Stimulated activated CD4-positive, alpha-beta T cell treated with anti-CD3 and anti-CD28 coated beads, Interleukin-15, amount 100 ng/mL, for 48 hours (primary cell): ENCODE measurements at places on chromosomes 16 and 17.

GRCh38 chr16:5665834-5666233 lies 568.2 kb upstream of the EEF2KMT start:
- no peak for DNase-seq

GRCh38 chr16:13289515-13289914 lies 388.1 kb downstream of the SHISA9 start:
- no peak for DNase-seq

DNA sequence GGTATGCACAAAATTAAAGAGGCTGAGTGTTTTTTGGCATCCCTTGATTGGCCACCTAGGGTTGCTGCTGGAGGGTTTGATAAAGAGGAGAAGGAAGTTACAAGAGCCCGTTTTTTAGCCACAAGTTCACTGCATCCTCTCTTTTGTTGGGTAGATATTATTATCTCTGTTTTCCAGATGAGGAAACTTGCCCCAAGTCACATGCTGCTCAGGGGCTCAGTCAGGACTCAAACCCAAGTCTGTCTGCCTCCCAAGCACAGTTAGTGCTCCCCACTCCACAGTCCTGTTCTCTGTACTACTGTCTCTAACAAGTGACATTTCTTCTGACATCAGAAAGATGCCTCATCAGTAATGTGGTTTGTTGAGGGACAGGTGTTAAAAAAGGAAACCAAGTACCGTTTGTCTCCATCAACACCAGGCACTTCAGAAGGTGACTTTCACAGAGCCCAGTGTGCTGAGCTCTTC lies 1.4 kb downstream of the NT5M start:
- DNase-seq = no peak

DNA sequence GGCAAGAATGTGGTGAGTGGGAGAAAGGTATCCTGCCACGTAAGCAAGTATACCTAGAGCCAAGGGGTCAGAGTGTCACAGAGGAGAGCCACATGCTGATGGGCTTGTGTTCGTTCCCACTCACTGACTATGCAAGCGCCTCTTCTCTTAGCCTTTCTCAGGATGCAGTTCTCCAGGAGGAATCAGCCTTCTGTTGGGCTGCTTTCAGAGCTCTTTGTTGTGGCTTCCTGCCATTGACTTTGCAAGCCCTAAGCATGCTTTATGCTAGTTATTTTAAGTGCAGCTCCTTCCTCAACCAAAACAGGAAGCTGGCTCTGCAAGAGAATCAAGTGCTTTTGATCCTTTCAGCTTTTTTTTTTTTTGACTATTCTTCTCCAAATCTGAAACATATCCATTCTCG lies 66.6 kb downstream of the SIAH1 start:
- no peak for DNase-seq

- DNase-seq = no peak
Observed at GRCh38 chr17:37671028-37671823, 28.0 kb upstream of the DDX52 start.

- no peak for DNase-seq
Observed at GRCh38 chr16:71853413-71853812, 7.6 kb downstream of the ATXN1L start.

GRCh38 chr16:54446639-54447038 lies 160.1 kb upstream of the IRX3 start:
- DNase-seq = no peak

GRCh38 chr17:2034157-2034556 lies 4.2 kb downstream of the DPH1 start:
- no peak for DNase-seq

GRCh38 chr16:50678531-50678930 lies 2.6 kb downstream of the SNX20 start:
- no peak for DNase-seq

GRCh38 chr17:37774504-37774903 lies 29.6 kb upstream of the HNF1B start:
- DNase-seq = peak; percentile 32

DNA sequence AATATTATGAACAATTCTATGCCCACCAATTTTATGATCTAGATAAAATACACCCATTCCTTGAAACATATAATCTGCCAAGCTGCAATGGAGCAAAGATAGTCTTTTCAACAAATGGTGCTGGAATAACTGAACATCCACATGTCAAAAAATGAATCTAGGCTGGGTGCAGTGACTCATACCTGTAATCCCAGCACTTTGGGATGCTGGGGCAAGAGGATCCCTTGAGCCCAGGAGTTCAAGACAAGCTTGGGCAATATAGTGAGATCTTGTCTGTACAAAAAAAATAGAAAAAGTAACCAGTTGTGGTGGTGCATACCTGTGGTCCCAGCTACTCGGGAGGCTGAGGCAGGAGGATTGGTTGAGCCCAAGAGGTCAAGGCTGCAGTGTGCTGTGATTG lies 92.5 kb downstream of the N4BP1 start:
- no peak for DNase-seq

DNA sequence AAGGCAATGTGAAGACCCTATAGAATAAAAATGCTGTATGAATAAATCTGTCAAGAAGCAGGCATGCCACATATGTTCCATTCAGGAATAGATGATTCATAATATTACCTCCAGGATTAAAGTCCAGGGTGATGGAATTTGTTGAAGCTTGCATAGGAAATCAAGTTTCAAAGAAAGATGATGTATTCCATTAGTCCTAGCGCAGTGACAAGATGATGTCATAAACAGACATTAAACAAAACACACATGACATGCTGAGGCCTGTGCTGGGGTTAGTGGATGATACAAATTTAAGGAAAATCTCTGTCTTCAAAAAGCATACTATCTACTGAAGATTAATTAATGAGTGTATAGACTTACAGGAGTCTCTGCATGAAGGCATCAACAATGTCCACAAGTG lies 1025.2 kb downstream of the CDH11 start:
- DNase-seq = no peak

DNA sequence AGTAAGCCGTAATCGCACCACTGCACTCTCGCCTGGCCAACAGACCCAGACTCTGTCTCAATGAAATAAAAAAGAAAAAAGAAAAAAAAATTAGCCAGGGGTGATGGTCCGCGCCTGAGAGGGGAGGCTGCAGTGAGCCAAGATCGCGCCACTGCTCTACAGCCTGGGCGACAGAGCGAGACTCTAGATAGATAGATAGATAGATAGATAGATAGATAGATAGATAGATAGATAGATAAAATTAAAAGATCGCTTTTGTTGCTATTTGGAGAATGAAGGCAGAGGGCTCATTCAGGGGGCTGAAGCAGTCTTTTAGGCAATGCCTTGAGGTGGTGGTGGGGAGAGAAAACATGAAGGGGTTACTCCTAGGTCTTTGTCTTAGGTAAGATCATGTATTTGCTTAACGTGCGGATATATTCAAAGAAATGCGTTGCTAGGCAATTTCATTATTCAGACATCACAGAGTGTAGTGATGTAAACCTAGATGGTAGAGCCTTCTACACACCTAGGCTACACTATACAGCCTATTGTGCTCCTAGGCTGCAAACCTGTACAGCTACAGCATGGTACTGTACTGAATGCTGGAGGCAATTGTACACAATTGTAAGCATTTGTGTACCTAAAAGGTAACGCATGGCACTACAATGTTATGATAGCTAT lies 4.3 kb upstream of the HES7 start:
- no peak for DNase-seq

- no peak for DNase-seq
Observed at GRCh38 chr17:66548158-66548557, 245.7 kb downstream of the PRKCA start.

DNA sequence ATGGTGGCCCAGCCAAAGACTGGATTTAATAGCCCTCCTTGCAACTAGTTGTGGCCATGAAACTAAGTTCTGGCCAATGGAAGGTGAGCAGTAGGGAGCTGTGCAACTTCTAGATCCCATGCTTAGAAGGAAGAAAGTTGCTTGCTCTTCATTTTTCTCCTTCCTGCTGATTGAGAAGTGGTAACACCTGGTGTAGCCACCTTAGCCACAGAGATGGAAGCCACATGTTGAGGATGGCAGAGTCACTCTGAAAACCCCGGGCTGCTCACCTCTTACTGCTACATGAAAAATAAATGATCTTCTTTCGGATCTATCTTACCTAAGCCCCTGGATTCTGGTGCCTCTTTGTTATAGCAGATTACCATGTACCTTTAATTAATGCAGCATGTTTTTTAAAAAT lies 10.3 kb upstream of the ATP5MC1 start:
- DNase-seq = no peak

DNA sequence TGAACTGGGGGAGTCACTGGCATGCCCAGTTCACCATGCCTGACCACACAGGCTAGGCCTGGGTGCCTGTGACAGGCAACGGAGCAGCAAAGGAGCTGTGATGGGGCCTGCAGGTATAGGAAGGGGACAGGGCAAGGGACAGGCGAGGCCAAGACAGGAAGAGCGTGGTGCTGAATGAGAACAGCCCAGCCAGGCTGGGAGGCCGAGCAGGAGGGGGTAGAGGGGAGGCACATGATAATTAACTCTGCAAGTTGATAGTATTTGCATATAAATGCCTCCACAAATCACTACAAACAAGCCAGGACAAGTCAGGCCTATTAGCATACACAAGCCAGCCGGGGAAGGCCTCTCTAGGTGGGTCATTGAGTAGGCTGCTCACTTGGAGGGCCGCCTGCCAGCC lies 7.8 kb downstream of the ZFHX3 start:
- no peak for DNase-seq

- DNase-seq = no peak
Observed at GRCh38 chr17:64024215-64024654, 3.8 kb upstream of the ICAM2 start.

GRCh38 chr16:8594149-8594666 lies 3.9 kb upstream of the TMEM114 start:
- DNase-seq = no peak

DNA sequence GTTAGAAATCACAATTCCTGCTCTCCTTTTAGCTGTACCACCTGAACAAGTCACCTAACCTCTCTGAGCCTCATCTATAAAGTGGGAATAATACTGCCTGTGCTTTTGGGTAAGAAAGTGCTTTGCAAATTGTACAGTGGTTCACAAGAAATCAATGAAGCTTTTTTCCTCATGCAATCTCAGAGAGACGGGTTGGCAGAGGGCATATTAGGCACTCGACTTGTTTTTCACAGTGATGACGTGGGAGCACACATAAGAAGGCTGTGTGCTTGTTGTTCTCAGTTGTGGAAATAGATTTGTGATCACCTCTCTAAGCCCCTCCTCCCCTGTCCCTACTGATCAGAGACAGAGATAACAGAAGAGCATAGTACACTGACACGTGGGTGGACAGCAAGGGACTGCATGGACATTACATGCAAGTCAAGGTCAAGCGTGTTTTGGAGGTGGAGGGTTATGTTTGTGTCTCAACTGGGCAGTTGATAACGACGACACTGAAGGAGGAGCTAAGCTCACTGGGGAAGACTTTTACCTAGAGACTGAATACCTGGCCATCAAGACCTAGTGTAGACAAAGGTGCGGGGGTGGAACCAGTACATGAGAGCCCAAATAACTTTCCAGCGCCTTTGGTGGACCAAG lies 1.7 kb upstream of the GPT2 start:
- DNase-seq = no peak

DNA sequence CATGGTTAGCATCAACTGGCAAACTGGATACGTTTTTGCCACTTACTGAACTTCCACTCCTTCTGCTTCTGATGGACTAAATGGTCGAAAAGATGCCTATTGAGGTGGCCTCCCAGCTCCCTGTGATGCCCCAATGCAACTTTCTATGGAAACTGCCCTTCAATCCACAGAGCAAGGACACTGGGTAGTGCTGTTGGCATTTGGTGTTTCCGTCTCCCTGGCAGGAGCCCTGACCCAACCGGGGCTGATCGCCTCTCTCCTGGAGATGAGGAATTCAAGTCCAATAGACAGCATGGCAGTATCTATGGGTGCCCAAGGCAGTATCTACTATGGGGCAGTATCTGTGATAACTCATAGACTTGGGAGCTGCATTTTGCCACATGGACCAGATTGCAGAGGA lies 116.3 kb upstream of the IRX3 start:
- no peak for DNase-seq

GRCh38 chr16:11306381-11306780 lies 25.3 kb upstream of the PRM1 start:
- DNase-seq = no peak

DNA sequence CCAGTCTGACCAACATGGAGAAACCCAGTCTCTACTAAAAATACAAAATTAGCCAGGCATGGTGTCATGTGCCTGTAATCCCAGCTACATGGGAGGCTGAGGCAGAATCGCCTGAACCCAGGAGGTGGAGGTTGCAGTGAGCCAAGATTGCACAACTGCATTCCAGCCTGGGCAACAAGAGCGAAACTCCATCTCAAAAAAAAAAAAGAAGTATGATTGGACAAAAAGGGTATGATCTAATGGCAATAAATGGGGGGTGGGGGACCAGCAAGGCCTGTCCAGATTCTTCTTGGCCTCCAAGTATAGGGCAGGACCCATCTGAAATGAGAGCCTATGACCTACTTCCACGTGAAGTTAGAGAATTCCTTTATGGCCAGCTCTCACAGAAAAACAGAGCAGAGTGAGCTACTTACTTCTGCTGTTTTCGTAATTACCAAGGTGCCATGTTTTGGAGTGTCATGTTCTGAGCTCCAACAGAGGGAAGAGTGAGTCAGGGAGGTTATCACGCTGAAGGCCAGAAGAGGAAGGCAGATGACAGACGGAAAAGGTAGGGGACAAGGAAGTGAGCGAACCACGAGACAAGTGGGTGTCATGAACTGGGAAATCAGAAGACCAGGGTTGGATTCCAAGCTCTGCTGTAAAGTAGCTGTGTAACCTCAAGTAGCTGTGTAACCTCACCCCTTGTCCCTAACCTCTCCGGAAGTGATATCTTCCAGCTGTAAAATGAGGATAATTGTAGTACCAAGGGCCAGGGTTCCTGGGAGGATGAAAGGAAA lies 3.6 kb upstream of the ZMYND15 start:
- DNase-seq = no peak

GRCh38 chr17:50514936-50515702 lies 6.9 kb downstream of the MYCBPAP start:
- no peak for DNase-seq

GRCh38 chr16:72424757-72425156 lies 252.8 kb upstream of the PMFBP1 start:
- DNase-seq = no peak

DNA sequence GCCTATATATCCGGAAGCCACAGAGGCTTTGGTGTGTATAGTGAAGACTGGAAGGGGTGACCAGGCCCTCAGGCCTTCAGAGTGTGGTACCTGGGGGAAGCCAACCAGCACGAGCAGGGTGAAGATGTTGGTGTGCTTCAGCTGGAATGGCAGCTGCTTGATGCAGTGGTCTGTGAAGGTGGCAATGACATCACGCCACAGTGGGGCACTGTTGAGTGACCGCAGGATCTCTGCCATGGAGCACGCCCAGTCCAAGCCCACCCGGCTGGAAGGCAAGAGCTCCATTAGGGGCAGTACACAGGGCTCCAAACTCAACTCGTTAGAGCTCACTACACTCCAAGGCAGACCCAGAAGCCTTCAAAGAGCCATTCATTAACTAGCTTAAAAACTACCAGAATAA lies 68.5 kb upstream of the ATP2A3 start:
- DNase-seq = no peak
